Activated B cell treated with CpG ODN at 0.5 μM for 24 hours (primary cell): ENCODE measurements at places on chromosomes 1 and 21. TPM values are rescaled to one million over a fixed set of nuclear protein-coding genes. Genes with fewer than 3 reads are reported as not detected.

Gene BEND5
- 14.5 and 17.9 TPM in 2 replicates for total RNA-seq

Gene PAQR6
- 1.6 and 1.8 TPM in 2 replicates for total RNA-seq

Gene CA14
- not detected in 2 replicates for total RNA-seq

Gene TRAF3IP3
- 158 and 166 TPM in 2 replicates for total RNA-seq

Gene RBBP5
- total RNA-seq: 16.3 and 19.7 TPM in 2 replicates

Gene FCRL2
- total RNA-seq: 48.0 and 51.6 TPM in 2 replicates

Gene LRRC38
- total RNA-seq: not detected in 2 replicates

Gene SLC22A15
- total RNA-seq: 4.1 and 4.6 TPM in 2 replicates

Gene COL9A2
- total RNA-seq: 5.5 and 5.7 TPM in 2 replicates

Gene AMIGO1
- total RNA-seq: 0.42 and 0.53 TPM in 2 replicates

Gene LCE1D
- total RNA-seq: not detected in 2 replicates

Gene RGS16
- total RNA-seq: 2.6 TPM in 2 replicates

Gene SELL
- 151 and 156 TPM in 2 replicates for total RNA-seq
